ENCODE measurements at places on chromosomes 6 and 20.

DNA sequence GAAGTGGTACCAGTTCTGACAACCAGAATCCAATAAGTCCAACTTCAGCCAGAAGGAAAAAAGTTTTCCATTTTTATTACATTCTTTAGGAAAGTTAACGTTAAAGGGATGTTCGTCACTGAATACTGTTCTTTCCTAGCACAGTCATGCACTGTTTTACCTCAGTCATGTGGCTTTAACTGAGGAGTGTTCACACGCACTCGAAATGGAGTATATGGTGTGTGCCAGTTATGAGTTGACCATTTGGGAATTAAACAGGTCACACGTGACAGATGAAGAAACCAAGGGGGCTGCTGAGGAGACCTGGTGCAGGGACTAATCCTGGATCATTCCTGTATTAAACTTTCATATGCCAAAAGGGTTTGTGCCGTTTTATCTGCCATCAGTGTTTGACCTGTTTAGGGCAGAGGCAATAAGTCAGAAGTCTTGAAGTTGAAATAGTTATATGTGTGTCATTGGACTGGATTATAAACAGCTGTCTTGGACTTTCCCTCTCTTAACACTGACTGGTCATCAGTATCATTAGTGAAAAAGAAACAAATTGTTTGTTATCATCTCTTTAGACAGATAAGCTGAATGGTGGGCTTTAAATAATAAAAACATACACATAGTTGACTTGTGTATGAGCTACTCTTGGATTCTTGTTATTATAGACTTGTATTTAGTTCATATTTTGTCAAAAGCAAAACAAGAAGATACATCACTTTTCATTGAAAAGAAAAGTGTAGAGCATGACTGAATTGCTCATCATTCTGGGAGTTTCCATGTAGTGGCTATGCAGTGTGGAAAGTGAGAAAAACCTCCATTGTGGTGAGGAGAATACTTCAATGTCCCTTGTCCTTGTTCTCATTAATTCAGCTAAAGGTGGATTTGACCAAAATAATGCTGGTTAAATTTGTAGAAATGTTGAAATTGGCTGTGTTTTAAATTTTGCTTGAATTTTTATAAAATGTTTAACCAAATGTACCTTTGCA is 123.5 kb upstream of the SAMD5 start:
- DNase-seq = no peak

DNA sequence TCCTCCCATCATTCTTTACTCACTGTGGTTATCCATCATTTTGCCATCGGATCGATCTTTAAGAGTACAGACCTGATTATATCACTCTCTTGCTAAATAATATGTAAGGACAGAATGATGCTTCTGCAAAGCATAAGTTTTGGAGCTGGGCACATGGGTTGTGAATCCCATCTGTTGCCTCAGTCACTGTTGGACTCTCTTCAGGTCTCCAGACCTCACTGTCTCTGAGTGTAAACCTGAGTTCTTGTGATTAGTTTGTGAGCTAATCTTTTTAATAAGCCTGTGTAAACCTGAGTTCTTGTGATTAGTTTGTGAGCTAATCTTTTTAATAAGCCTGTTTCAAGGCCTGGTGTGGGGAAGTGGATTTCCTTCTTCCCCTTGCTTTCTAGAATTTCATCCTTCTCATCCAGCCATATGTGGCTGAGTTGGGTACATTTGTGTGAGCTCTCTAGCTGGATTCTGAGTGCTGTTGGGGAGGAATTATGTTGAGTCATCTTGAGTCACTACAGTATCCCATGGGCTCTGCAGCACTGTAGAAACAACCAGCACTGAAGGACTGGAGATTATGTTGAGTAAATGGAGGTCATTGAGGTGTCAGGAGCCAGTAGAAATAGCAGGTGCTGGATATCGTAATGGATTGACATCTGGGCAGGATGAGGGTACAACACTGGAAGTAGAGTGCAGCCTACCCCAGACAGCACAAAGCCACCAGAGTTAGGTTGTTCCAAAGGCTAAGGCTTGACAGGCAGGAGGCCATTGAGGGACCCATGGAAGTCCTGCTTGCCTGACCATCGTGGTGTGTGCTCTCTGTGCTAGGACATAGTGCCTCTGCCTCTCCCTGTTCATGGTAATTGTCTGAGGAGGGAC is 52.4 kb downstream of the SCAND1 start:
- DNase-seq = no peak

- no peak for DNase-seq
Measured at GRCh38 chr20:9909167-9909566, 70.3 kb upstream of the PAK5 start.

DNA sequence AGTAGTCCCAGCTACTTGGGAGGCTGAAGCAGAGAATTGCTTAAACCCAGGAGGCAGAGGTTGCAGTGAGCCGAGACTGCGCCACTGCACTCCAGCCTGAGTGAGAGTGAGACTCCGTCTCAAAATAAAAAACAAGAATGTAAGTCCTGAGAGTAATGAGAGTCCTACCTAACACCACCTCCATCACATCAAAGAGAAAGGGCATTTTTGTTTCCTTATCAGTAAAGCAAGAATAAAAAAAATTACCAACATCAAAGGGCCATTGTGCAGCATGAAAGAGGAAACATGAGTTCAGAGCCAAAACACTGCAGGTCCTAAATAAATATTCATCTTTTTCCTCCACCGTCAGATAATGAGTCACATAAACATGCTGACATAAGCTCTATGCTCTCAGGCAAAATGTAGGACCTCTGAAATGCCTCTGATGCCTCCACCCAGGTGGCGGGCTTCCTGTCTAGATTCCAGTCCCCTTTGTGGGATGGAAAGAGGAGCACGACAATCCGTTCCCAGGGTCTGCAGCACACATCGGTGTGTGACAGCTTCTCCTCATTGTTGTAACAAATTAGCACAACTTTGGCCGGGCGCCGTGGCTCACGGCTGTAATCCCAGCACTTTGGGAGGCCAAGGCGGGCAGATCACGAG is 7.2 kb downstream of the ATP9A start:
- DNase-seq = no peak

- peak; percentile 41 for DNase-seq
Measured at GRCh38 chr20:20824924-20825584, 112.6 kb upstream of the RALGAPA2 start.
